Activated CD8-positive, alpha-beta T cell treated with anti-CD3 and anti-CD28 coated beads, Interleukin-2, amount 10 ng/mL, durations not matched to agents 7 days and 5 days (primary cell): ENCODE measurements at places on chromosomes 13 and 19. TPM values are rescaled to one million over a fixed set of nuclear protein-coding genes. Genes with fewer than 3 reads are reported as not detected.
A peak's percentile ranks its signal among the peaks of the same experiment; 100 is the strongest.

- DNase-seq = no peak
Observed at GRCh38 chr13:85799097-85799582, at the start of gene SLITRK6. SLITRK6 (minus strand) TSS chr13:85799419; CDS start chr13:85796508, 2,911 bp downstream.

CBLC gene
- not detected for total RNA-seq

GRCh38 chr19:23823952-23824389 is 65.3 kb upstream of the ZNF681 start:
- DNase-seq = peak; percentile 41

GRCh38 chr13:69035771-69036170 is 1071.9 kb upstream of the ATXN8OS start:
- DNase-seq = no peak

DNA sequence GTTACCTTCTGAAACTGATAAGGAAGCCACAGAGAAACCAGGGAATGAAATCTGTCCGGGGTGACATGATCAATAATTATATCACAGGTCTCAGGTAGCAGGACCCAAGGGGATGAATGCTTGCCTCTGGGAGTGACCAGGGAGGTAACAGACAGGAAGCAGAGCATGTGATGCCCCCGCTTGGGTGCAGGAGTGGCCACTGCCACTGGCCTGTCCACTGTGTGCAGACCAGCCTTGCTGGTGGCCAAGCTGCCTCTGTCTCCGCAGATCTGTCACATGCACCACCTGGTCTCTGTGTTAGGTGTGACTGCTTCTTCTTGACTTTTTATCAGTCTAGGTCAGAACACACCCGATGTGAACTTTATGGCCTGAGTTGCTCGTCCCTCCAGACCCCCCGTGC is 71.8 kb downstream of the PEPD start:
- no peak for DNase-seq

DNA sequence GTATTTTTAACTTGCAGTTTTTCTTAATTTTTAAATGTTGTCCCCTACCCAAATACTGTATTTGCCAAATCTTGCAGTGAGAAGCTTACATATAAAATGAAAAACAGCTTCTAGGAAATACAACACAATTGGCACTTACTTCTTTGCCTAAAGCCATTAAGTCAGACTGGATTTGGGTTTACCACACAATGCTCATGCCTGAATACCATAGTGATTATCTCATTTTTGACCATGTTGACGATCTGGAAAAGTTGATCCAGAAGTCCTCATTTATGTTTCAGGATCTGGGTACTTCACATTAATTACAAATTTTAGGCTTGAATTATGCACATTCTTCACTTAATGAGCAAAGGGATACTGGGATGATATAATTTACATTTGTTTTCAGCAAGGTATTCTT is 2.4 kb downstream of the RNF6 start:
- DNase-seq = no peak

ZNF177 gene
- 0.83 TPM for total RNA-seq

DNA sequence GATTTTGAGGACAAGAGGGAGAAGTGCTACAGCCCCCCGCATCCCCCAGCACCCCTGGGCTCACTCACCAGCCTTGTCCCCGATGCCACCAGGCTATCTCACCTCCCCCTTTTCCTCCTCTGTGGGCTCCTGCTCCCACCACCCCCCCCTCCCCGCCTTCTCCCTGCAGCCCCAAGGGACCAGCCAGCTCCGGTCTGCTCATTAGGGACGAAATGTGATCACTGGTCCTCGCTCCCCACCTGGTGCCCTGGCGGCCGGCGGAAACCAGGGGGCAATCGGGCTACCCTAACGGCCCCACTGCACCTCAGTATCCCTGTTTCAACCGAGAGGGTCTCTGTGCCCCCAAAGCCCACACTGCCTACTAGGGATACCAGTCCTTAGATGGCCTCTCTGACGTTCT is 2.7 kb downstream of the GPR4 start:
- DNase-seq = no peak

GRCh38 chr13:28548872-28549271 is 53.9 kb upstream of the FLT1 start:
- no peak for DNase-seq

DNA sequence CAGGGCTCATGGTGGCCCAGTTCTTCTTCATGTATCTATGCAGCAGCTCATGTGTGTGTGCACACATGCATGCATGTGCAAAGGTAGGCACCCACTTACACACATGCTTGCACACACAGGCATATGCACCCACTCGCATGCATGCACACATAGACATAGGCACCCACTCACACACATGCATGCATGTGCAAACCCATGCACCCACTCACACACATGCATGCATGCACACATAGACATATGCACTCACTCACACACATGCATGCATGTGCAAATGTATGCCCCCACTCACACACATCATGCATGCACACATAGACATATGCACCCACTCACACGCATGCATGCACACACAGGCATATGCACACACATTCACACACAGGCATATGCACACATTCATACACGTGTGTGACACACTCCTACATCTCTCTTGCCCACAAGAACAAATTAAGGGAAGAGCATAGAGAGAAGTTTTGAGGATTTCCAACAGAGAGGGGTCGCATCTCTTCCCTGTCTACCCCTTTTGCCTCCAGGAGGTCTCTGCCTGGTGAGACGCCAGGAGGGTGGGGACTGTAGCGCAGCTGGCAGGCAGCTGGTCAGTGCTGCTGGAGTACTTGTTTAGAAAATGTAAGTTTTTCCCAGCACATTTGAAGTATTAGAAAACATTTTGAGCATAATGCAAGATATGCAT is 63.9 kb upstream of the ARHGEF7 start:
- no peak for DNase-seq

SMIM17 gene
- total RNA-seq = 0.31 TPM

- DNase-seq = no peak
Observed at GRCh38 chr13:49453465-49453864, 9.4 kb downstream of the SETDB2 start.

DNA sequence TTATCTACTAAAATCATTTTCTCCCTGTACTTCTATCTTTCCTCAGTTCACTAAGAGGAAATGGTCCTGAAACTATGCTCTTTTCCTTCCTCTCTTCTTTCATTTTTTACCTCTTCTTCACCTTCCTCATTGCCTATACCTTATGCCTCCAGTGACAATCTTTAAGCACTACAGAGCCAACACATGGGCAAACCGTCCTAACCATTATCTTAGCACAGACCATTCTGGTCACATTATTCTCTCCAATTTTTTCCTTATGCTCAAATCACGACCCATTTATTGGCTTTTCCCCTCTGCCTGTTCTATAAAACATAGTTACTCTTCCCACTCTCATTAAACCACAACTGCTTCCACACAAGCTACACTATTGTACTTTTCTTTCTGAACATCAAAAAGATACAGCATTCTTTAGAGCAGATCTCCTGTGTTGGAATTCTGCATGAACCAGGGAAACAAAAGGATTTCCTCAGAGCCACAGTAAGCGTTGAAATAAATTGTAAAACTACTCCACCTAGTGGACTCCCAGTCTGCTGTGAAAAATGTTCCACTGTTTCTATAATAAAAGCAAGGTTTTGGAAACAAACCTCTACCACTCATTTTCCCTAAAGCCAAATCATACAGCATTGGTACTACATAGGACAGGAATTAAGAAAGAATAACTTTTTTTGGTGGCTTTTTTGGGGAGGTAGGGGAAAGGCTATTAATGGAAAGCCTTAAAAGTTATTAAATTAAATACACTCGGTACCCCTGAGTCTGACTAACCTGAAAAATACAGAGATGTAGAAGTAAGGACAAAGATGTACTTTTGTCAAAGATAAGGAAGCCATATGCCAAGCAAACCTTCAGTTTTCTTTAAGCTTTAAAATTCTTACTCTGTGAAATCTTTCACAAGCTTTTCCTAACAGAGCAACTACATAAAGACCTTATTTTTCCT is 19.5 kb downstream of the NUFIP1 start:
- no peak for DNase-seq

GRCh38 chr19:38543807-38544568 is 73.8 kb downstream of the MAP4K1 start:
- DNase-seq = peak; percentile 55

DNA sequence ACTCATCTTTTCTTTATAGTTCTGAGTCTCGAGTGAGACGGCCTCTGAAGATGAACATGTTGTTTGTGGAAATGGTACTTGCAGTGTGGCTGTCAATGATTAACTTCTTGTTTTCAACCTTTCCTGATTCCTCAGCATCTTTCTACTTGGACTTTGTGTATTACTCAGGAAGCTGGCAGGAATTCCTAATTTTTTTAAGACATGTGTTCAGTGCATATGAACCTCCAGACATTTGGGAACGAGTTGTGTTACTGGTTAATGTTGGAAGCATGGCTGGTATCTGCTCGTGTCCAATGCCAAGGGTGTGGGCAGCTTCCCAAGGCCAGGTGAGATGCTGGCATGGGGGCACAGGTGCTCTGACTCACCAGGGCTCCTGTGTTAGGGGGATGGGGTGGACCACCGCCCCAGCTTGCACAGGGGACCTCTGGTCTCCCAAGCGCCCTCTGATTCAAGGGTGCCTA is 61.1 kb upstream of the MCF2L start:
- no peak for DNase-seq

GRCh38 chr13:61339054-61339621 is 76.5 kb downstream of the PCDH20 start:
- no peak for DNase-seq

GRCh38 chr13:42526276-42526675 is 47.7 kb upstream of the TNFSF11 start:
- no peak for DNase-seq

DNA sequence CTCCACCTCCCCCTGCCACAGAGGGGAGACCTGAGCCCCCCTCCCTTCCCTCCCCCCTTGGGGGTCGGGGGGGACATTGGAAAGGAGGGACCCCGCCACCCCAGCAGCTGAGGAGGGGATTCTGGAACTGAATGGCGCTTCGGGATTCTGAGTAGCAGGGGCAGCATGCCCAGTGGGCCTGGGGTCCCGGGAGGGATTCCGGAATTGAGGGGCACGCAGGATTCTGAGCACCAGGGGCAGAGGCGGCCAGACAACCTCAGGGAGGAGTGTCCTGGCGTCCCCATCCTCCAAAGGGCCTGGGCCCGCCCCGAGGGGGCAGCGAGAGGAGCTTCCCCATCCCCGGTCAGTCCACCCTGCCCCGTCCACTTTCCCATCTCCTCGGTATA is 2.4 kb upstream of the APOE start:
- no peak for DNase-seq

APOC4 gene
- total RNA-seq = not detected

SLC10A2 gene
- total RNA-seq = not detected

DNA sequence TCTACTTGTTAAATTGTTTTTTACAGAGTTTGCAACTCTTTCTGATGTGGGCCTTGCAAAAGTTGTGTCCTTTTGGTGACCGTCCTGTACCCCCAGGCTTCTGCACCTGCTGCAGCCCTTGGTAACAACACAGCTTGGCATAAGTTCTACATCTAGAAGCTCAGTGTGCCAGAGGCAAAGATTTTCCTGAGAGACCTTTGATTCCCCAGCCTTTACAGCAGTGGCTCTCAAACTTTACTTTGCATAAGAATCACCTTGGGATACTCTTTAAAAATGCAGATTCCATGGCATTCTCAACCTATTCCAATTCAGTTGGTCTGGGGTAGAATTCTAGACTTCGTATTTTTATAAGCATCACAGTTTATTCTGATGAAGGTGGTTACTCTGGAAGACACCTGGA is 260.9 kb downstream of the DCT start:
- no peak for DNase-seq

DNA sequence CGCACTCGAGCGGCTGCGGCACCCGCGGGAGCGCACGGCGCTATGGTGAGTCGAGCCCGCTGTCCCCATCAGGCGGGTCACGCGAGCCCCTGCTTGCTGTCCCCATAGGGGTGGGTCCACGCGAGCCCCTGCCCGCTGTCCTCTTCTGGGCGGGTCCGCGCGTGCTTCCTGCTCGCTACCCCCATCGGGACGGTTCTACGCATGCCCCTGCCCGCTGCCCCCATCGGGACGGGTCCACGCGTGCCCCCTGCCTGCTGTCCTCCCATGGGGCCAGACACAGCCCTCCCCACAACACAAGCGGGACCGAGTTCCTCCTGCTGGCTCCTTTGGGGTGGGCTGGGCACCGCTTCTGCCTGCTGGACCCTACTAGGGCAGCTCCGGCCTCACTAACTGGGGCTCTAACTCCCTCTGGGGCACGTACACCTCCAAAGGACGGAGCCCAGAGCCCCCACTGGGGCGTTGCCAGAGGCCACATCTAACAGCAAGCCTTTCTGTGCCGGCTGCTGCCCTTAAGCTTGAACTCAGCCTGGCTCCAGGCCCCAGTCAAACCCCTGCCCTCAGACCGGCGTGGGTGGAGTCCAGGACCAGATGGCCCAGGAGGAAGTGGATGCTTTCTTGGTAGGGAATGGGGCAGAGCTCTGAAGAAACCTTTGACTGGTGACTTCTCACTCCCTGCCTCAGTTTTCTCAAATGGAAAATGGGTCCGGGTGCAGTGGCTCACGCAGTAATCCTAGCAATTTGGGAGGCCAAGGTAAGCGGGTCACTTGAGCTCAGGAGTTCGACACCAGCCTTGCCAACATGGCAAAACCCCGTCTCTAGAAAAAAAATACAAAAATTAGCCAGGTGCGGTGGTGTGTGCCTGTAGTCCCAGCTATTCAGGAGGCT is 722 bp downstream of the COLGALT1 start:
- peak; percentile 44 for DNase-seq

- no peak for DNase-seq
Observed at GRCh38 chr13:40615619-40616018, 50.8 kb downstream of the FOXO1 start.

DNA sequence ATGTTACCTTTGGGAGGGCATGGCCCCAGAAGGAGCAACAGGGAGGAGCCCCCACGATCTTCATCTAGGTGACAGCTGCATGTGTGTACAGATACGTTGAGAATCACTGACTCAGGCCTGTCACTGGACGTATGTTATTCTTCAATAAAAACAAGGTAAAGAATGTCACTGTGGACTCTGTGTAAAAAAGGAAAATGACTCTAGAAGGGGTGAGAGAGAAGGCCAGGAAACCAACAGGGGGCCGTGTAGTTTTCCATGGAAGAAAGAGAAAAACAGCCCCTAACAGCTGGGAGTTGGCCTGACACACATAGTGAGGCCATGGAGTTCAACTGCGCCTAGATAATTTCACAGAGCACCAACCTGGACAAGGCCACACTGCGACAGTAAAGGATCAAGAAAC is 1.9 kb upstream of the LYPD3 start:
- no peak for DNase-seq

GRCh38 chr13:85486663-85487062 is 312.6 kb downstream of the SLITRK6 start:
- no peak for DNase-seq

DNA sequence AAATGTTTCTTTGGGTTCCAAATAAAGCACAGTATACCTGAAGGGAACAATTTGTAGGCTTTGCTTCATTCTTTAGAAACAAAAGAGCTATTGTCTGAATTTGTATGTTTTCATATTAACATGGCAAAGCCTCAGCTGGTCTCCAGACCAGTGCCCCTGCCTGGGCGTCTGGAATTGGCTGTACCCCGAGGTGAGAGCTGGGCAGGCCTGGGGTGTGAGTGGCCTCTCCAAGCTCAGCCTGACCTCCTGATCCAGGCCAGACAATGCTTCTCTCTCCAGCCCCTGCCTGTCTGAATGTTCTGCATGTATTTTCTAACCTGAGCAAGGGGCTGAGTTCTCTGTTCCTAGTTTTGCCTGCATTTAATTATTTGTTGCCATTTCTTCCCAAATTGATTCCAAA is 66.3 kb upstream of the MCF2L start:
- DNase-seq = no peak

- DNase-seq = no peak
Observed at GRCh38 chr13:50758796-50759195, 84.7 kb downstream of the DLEU7 start.
